ENCODE measurements at places on chromosomes 3 and 15. TPM values are rescaled to one million over a fixed set of nuclear protein-coding genes. Genes with fewer than 3 reads are reported as not detected.

The RPS27L gene
- 21.6 TPM for total RNA-seq

The GPR149 gene
- total RNA-seq: 7.7 TPM

GRCh38 chr3:23916152-23916885 is 471 bp downstream of the NKIRAS1 start:
- DNase-seq: peak; percentile 42

- DNase-seq: no peak
Measured at GRCh38 chr3:99607151-99607550, 31.2 kb upstream of the COL8A1 start.

GRCh38 chr3:185021256-185021655 is 131.6 kb downstream of the C3orf70 start:
- no peak for DNase-seq

DNA sequence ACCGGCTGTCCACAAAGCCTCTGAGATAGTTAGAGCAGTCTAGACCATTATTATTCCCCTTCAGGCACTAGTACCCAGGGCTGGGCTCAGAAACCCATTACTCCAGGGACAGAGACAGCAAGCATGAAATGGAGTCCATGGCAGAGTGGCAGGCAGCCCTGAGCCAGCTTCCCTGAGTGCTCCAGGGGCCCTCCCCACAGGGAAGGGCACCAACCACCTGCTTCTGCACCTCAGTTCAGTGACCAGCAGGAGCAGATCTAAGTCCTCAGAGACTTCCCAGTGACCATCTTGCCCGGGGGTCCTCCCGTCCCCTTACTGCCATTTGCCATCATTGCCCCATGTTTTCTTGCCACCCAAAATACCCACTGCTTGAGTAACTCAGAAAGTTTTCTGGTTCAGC is 62.0 kb downstream of the DAPK2 start:
- no peak for DNase-seq

- no peak for DNase-seq
Measured at GRCh38 chr15:75234191-75234810, 23.8 kb upstream of the GOLGA6C start.

DNA sequence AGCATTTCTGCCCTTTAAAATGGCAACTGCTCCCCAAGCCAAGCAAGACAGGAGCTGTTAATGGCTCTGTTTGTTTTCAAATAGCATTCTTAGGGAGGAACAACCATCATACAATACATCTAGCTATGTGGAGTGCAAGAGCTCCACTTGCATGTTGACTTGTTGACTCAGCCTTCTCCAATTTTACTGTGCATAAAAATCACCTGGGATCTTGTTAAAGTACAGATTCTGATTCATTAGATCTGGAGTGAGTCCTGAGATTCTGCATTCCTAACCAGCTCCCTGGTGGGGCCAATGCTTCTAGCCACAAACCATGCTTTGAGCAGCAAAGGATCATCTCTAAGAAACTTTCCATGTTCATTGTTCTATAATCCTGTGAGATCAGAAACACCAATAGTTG is 171.4 kb downstream of the THRB start:
- DNase-seq: no peak

DNA sequence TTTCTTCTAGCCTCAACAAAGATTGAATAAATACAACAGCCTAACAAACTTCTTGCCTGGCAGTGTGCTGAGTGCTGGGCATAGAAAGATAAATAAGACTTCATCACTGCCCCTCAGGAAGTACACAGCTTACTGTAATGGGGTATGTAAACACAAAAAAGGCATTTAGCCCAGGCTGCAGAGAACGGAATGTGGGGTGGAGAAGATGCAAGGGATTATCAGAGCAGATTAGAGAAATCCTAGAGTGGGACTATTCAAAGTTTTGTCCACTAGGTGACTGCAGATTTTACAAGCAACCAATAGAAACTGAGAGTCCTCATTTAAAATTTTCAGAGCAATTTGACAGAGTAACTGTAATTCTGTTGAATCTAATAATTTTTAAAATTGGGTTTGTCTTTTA is 35.4 kb upstream of the TSC22D2 start:
- no peak for DNase-seq

DNA sequence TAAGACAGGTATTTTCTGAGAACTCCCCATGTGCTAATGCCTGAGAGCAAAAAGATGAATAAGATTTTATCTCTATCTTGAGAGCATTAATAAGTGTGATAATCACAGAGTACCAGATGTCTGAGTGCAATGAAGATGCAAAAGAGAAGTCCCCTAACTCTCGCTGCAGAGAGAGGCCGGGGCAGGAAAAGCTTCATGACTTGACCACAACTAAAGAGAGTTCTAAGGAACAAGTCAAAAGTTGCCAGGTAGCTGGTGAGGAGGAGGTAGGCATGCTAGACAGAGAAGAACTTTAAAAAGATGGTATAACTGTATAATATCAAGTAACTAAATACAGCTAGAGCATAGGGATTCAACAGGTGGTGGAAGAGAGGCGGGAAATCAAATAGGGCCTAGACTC is 28.8 kb downstream of the MTMR10 start:
- DNase-seq: no peak

DNA sequence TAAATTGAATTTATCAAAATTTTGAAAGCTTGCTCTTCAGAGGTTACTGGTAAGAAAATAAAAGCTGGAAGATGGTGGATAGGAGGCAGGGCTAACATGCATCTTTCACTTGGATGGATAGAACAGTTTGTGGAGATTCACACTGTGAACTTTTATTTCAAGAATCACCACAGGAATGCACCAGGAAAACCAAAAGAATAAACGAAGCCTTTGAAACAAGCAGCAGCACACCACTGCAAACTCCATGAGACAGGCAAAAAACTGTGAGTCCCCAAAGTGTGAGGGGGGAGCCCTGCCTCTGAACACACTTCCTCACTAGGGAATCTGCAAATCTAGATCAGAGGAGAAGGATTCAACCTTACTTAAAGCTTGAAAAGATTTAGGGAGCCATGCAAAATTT is 122.2 kb downstream of the RTP4 start:
- no peak for DNase-seq

- DNase-seq: no peak
Measured at GRCh38 chr15:80308002-80308401, 56.0 kb upstream of the CTXND1 start.

- no peak for DNase-seq
Measured at GRCh38 chr3:97871801-97872524, 50.2 kb downstream of the CRYBG3 start.

Measured in frontal cortex (tissue), 4 donors.